ENCODE measurements at places on chromosomes 7 and 10.
A peak's percentile ranks its signal among the peaks of the same experiment; 100 is the strongest.

GRCh38 chr7:144011458-144012230, 11.5 kb downstream of the OR6B1 start:
- DNase-seq = no peak

GRCh38 chr10:68296843-68297663, 34.8 kb upstream of the HNRNPH3 start:
- DNase-seq = peak; percentile 15

DNA sequence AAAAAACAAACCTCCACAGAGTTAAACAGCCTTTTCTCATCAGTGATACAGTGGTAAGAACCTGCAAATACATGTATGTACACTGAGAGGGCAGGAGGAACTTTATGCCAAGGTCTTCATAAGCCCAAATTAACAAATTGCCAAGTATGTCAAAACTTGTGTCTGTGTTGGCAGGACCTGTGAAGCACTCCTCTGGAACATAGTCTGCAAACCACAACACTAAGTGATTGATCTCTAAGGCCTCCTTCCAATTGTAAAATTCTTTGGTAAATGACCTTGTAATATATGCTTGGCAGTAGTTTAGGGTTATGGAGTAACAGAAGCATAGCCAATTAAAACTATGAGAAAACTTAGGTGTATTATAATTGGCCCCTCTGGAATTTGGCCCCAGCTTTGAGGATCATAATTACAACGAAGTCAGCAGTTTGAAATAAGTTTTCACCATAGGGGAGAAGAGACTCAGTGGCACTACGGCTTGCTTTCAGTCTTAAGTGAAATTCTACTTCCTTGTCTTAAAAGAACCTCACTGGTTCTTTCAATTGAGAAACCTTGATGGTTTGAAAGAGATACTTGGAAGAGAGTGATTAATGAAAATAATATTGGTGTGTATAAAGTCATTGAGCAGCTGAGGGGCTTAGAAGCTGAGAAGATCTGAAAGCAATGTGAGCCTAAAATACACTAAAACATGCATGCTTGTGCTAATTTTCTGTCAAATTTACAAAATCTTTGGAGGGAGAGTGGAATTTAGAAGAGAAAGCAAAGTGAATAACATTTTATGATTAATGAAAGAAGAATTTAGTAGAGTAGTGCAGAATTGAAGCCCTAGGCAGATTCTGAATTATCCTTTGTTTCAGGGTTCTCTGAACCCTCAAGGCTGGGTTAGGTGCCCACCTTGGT, 57.6 kb downstream of the CNNM2 start:
- no peak for DNase-seq

- DNase-seq = no peak
Observed at GRCh38 chr7:148265896-148266295, 324.7 kb upstream of the C7orf33 start.

- DNase-seq = no peak
Observed at GRCh38 chr7:90472805-90473540, 3.5 kb downstream of the PTTG1IP2 start.

DNA sequence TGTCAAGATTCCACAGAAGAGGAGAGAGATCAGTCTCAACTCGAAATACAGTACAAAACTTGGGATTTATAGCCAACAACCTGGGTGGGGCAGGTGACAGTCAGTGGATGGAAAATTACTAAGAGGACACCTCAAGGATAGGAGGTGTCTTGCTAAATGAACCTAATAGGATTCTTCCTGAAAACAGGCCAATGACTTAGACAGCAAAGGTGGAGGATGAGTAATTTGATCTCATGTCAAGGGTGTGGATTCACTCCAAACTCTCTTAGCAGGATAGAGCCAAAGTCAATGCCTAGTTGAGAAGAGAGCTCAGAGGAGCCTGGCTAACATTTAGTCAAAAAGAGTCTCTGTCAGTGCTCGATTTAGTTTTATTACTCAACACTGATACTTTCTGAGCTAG, 106.7 kb upstream of the INSYN2A start:
- DNase-seq = no peak

DNA sequence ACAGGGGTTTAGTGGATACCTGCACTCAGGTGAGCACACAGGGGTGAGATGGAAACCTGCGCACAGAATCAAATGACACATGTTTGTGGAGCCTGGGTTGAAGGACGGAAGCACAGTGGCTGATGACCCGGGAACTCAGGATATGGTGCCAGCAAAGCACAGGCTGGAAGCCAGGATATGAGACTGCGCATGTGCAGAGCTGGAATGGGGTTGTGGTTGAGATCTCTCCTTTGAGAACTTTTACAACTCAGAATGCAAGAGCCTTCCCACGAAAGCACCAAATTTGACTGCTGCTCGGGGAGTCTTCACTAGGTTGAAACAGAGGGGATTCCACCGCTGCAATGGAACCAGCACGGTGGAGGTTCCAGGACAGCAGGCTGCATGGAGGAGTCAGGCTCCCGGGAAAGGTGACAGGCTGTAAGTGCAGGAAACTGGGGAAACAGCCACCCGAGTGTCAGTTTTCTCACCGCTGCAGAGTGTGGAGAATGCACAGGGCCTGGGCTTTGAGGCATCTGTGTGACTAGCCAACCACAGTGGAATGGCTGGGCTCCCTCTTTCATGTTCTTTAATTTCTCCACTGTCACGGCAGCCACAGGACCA, 133.4 kb upstream of the TCERG1L start:
- DNase-seq = peak; percentile 31

DNA sequence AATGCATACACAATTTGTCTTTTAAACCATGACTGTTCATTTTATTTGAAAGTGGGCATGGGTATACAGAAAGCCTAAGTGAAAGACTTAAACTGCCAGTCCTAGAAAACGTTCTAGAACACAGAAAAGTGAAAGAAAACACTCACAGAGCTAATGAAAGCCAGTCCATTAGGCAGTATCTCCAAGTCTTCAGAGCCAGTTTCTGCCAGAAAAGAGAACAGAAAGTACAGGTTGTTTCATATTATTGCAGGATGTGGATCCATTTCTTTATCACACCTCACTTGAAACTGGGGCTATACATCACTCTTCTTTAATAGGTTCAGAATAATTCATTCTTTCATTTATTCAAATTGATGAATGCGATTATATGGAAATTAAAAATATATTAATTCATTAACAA, 7.7 kb downstream of the PON1 start:
- DNase-seq = no peak

- peak; percentile 9 for DNase-seq
Observed at GRCh38 chr7:42283553-42283952, 46.5 kb upstream of the GLI3 start.

DNA sequence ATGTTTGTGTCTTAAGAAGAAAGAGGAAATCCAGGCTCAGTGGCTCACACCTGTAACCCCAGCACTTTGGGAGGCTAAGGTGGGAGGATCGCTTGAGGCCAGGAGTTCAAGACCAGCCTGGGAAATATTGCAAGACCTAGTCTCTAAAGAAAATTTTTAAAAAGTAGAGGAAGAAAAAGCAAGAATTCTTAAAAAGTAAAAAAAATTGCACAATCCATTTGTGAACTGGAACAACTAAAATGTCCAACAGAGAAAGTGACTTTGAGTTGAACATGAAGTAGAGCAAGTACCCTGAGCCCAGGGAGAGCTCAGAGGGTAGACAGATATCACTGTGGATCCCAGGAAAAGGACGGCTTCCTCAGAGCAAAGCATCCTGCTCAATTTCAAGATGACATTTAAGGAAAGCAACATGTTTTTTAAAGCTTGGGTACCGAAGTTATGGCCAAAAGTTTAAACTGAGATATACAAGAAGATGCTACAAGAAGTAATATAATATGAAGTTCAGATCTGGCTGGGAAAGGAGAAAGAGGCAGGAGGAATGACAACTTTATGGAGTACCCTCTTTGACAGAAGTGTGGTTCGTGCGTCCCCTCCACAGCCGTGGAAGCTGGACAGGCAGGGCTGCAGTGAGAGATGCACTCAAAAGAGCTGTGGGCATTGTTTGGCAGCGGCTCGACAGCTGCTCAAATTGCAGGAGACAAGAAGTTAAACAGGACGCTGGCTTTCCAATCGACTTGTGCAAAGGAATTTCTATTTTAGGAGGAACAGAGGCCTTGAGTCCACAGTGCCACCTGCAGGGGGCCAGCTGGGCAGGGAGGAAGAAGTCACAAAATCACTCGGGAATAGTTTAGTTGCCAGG, 201.3 kb downstream of the JCAD start:
- peak; percentile 55 for DNase-seq

- DNase-seq = no peak
Observed at GRCh38 chr10:132198068-132198370, 11.3 kb downstream of the DPYSL4 start.

GRCh38 chr7:104529567-104529966, 201.2 kb downstream of the LHFPL3 start:
- no peak for DNase-seq

- DNase-seq = no peak
Observed at GRCh38 chr7:107850643-107851042, 40.3 kb upstream of the DLD start.

- no peak for DNase-seq
Observed at GRCh38 chr10:131822692-131823245, 78.0 kb upstream of the PPP2R2D start.

DNA sequence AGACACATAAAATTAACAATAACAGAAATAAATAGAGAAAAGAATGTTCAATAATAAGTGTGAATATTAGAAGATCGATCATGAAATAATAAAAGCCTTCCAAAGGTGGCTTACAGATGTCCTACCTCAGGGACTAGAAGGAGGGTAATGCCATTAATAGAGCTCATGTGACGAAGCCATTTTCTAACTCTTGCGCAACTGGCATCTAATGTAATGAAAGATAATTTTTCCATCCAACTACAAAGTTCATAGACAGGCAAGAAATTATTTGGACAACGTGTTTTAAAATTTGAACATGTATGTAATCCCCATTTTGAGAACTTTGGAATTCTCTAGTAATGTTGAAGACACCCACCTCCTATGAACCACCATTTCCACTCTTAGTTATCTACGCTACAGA, 1394.3 kb upstream of the LRRTM3 start:
- no peak for DNase-seq

GRCh38 chr10:6665847-6666246, 85.8 kb upstream of the PRKCQ start:
- no peak for DNase-seq

- no peak for DNase-seq
Observed at GRCh38 chr10:96596422-96597407, 9.9 kb upstream of the TM9SF3 start.

DNA sequence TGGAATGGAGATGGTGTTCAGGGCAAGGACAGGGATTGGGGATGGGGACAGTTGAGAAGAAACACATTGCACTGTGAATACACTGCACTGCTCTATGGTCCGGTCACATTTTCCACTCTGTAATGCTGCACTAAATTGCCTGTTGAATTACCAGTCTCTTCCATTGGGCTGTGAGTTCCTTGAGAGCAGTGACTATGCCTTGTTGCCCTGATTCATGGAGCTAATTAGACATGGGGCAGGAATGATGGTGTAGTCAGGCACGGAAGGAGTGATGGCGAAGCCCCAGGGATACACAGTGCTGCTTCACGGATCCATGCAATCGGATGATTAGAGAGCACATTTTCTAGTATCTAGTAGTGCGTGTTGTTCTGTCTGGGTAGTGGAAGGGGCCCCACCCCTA, 25.4 kb upstream of the GPAM start:
- peak; percentile 57 for DNase-seq

- DNase-seq = no peak
Observed at GRCh38 chr7:33624215-33624614, 281.1 kb upstream of the BMPER start.

GRCh38 chr7:141652691-141653090, 49.3 kb downstream of the DENND11 start:
- DNase-seq = no peak

- DNase-seq = no peak
Observed at GRCh38 chr7:8507566-8507965, 74.2 kb downstream of the NXPH1 start.

GRCh38 chr10:29078919-29079318, 210.0 kb upstream of the LYZL1 start:
- no peak for DNase-seq

DNA sequence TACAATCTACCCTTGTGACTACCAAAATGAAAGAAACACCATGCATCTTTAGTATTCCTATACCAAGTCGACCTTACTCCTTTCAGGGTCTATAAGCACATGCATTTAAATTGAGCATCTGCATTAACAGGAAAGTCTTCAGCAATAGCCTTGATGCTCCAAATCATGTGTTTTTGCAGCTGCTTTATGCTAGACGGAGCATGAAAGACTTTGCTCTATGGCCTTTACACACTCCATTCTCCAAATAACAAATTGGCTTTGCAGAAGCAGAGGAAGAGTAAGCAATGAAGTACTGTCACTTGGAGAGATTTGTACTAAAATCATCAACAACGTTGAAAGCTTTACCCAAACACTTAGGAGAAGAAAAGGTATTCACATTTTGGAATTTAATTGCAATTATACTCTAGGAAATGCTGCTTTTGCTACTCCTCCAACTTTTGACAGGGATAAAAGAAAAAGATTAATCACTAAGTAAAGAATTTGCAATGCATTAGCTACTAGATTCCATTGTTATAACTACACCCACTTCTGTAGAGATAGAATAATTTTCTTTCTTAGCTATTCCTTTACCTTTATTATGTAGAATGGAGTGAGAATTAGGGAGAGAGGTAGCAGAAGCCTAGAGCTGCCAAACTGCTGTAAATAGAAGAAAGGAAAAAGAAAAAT, 131.8 kb downstream of the SEMA3E start:
- DNase-seq = no peak

DNA sequence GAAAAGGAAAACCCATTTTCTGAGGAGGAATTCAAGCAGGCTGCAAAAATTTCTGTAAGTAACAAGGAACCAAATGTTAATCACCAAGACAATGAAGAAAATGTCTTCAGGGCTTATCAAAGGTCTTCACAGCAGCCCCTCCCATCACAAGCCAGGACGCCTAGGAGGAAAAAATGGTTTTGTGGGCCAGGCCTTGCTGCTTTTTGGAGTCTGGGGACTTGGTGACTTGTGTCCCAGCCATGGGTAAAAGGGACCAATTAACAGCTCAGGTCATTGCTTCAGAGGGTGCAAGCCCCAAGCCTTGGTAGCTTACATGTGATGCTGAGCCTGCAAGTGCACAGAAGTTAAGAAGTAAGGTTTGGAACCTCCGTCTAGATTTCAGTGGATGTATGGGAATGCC, 55.7 kb upstream of the FOXP2 start:
- DNase-seq = no peak

DNA sequence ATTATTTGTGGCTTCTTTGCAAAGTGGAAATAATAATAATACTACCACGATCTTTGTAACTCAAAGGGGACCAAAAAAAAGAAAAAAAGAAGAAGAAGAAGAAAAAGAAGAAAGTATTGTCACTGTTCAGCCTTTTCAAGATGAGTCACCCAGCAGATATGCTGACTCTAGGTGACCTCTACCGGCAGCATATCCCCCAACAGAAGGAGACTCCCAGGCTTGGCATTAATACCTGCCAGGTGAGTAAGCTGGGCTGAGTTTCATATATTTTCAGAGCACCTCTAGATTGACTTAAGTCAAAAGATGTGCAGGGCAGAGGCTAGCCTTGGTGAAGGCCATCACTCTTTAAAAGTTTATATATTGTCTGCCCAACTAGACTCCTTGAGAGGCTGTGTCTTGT, 30.4 kb upstream of the GPR26 start:
- DNase-seq = no peak

DNA sequence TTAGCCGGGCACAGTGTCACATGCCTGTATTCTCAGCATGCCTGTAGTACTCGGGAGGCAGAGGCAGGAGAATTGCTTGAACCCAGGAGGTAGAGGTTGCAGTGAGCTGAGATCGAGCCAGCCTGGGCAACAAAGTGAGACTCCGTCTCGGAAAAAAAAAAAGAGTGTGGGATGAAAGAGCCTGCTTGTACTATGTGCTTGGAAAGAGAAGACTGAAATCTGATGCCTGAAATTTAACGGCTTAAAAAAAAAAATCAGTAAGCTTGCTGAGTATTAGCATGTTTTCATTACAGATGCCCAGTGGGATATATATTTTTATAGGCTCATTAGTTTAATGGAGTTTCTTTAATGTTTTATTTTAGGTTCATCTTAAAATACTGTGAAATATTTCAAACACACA, 4.2 kb downstream of the NT5C2 start:
- peak; percentile 21 for DNase-seq
